Stimulated activated CD8-positive, alpha-beta memory T cell treated with anti-CD3 and anti-CD28 coated beads, Interleukin-7, amount 100 ng/mL, for 48 hours (primary cell): ENCODE measurements at places on chromosomes 1 and 21.

- DNase-seq, result no peak
These were observed 37.4 kb downstream of the SMYD2 start for GRCh38 chr1:214318356-214318755.

- DNase-seq, result no peak
These were observed 101.4 kb downstream of the CC2D1B start for GRCh38 chr1:52264530-52265115.

GRCh38 chr1:6111991-6112689 is 66.5 kb downstream of the KCNAB2 start:
- no peak for DNase-seq

- DNase-seq, result no peak
These were observed 10.4 kb downstream of the ADAMTSL4 start for GRCh38 chr1:150559656-150560010.

- DNase-seq, result no peak
These were observed 7.0 kb downstream of the ENSA start for GRCh38 chr1:150622303-150622975.

DNA sequence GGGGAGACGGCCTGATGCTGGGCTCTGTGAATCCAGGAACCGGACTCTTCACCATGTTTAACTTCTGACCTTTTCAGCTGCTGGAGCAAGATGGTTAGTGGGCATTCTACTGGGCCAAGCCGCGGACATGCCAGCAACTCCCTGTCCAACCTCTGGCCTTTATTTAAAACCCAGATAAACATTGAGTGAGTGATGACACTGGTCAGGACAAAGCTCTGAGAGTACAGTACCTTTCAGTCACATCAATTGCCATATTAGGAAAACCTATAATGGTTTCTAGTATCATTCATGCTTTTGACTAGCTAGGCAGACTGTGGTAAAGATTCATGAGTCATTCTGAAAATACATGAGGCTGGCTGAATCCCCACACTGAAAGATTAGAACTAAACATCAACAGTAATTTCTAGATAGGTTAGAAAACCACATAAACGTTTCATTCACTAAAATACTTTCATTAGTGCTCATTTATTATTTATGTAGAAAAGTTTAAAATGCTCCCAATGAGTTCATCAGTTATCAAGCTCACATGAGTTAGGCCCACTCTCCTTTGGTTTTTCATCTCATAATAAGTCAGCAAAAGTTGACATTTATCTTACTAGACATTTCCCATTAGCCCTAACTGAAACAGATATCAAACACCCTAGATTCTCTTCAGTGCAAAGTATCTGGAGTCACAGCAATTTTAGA is 7.1 kb upstream of the ACTA1 start:
- no peak for DNase-seq

GRCh38 chr1:115337276-115337632 is 795 bp downstream of the NGF start:
- no peak for DNase-seq

DNA sequence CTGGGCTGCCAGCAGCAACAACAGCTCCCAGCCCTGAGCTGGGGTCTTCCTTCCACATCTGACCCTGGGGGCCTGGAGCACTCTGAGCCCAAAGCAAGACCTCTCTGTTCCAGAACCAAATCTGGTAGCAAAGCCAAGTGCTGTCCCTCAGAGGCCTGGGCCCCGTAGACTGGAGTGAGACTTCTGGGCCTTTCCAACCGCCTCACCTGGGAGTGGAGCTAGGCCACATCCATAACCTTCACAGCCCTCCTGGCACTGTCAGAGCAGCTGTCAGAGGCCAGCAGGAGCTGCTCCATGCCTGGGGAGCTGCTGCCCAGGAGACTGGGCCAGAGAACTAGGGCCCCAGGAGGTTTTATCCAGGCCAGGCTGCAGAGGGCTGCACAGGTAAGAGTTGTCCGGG is 15.4 kb upstream of the SLC5A9 start:
- DNase-seq, result no peak

DNA sequence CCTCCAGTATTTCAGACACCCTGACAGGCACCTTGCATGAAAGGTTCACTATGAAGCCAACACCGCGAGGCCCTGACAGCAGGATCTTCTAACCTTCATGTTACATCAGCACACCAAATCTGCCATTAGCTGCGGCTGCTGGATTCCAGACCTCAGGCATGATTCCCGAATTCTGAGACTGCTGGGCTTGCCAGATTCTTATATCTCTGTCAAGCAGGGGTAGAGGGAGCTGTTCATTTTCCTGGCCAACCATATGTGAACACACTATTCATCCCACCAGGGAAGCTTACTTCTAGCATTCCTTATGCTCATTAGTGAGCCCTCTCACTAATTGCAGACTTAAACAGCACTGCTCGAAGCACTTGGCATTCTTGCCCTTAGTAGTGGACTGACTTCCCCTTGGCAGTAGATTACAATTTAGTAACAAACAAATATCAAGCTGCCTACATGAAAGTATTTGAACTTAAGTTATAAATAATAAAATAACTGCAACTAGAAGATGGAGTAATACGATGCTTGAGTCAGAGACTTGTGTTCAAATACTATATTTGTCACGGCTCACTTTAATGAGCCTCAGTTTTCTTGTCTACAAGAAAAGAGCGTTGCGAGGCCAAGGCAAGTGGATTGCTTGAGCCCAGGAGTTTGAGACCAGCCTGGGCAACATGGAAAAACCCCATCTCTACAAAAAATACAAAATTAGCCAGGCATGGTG is 43.3 kb downstream of the NID1 start:
- DNase-seq, result no peak

DNA sequence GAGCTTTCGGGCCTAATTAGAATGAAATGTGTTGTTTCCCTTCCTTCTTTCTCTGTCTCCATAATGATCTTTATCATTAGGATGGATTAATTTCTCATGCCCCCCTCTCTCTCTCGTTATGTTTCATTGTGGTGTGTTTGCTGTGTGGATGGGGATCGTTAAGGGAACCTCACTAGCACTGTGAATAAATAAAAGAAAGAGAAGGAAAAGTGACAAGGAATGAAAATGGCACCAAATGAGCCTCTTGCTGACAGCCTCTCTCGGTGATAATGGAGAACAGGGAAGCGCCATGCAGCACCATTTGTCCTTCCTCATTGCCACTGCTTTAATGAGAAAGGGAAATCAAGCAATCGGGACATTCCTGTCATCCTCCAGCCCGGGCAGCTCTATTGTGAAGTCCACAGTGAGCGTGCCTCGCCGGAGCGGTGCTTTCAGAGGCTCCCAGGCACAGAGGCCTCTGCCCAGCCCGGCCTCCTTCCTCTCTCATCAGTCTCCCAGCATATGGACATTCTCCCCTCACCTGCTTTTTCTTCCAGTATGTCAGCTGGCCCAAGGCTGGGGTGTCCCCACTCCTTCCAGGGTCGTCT is 265.7 kb upstream of the TMEM51 start:
- no peak for DNase-seq

GRCh38 chr1:25198663-25199252 is 33.5 kb downstream of the SYF2 start:
- DNase-seq, result no peak

GRCh38 chr1:59176471-59176870 is 120.4 kb upstream of the FGGY start:
- DNase-seq, result no peak

DNA sequence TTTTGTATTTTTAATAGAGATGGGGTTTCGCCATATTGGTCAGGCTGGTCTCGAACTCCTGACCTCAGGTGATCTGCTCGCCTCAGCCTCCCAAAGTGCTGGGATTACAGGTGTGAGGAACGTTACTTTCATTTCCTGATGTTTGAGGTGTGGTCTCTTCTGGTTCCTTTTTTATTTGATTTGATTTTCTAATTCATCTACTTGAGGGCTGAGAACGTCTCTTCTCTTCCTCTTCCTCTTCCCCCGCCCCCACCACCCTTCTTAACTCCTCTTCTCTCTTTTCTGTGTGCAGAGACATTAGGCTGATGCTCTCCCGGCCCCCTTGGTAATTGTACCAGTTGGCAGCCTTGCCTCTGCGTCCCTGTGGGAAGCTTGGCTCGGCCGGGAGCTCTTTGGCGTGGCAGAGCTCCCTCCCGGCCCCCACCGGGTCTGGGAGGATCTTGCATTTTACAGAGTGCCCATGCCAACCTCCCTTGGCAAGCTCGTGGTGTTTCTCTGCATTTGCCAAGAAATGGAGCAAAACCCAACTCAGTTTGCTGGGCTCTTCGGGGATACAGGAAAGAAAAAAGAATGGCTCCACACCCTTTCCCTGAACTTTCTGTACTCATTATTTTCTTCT is 19.9 kb downstream of the CRYAA start:
- DNase-seq, result no peak

- no peak for DNase-seq
These were observed 112.9 kb upstream of the F3 start for GRCh38 chr1:94654459-94654858.

DNA sequence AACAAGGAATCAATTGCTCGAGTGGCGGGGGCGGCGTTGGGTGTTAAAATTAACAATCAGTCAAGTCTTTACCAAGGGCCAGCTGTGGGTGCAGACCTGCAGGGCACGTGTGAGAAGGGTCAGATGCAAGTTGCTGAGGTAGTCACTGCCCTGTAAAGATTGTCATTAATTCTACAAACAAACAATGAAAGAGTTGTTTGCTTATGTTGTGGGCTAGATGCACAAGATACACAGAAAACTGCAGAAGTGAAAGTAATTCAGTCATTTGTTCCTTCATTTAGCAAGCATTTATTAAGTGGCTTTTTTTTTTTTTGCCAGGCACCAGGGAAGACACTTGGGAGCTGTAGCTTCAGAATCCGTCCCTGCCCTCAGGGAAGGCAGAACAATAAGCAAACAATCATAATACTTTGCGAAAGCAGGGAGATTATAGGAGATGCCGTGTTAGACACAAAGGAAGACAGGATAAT is 79.5 kb downstream of the NR5A2 start:
- no peak for DNase-seq

DNA sequence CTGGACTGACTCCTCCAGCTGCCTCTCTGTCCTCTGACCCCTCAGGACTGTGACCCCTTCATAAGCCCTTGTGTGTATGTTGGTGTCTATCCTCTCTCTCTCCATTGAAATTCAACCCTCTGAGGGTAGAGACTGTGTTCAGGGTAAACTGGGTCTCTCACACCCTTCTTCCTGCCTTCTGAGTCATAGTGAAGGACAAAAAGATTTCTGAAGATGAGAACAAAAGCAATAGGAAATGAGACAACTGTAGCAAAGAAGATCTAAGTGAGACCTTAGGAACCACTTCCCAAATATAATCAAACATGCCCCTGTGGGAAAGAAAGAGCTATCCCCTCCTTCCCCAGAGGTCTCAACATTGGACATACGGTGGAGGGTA is 16.9 kb downstream of the NUAK2 start:
- DNase-seq, result no peak

GRCh38 chr1:32205401-32206370 is at the start of gene IQCC:
TSS of gene IQCC (plus strand) at chr1:32205671. CDS start at chr1:32205682, 11 bp downstream.
- peak; percentile 71 for DNase-seq

GRCh38 chr1:165883056-165883455 is 55.6 kb downstream of the UCK2 start:
- no peak for DNase-seq

- no peak for DNase-seq
These were observed 341.0 kb upstream of the NEGR1 start for GRCh38 chr1:72623299-72623708.

GRCh38 chr1:213947200-213947801 is 40.5 kb upstream of the PROX1 start:
- no peak for DNase-seq

- DNase-seq, result no peak
These were observed 50.1 kb downstream of the ATF6 start for GRCh38 chr1:161816201-161816600.
